ENCODE measurements at places on chromosomes 4 and X.

- no peak for DNase-seq
Observed at GRCh38 chrX:44784241-44784640, 59.6 kb upstream of the DUSP21 start.

- DNase-seq, result no peak
Observed at GRCh38 chrX:155718972-155719586, 106.3 kb upstream of the TMLHE start.

DNA sequence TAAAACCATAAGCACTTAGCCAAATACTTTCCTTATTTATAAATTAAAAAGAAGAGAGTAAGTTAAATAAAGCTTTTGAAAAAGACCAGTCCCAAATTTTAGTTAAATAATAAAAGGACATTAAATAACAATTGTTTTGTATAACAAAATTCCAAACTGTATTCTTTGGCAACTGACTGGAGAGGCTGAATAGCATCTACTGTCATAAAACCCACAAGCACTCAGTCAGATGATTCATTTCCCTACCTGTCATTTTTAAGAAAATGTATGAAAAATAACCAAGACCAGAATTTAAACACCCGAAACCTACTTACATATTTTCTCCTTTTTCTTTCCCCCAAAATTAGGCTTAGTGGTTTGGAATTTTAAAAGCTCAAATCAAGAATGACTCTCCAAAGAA, 32.5 kb upstream of the SMIM10L2A start:
- DNase-seq, result no peak

GRCh38 chrX:37685381-37686359, at the start of gene XK:
Gene XK (plus strand): TSS chrX:37685791. CDS start chrX:37685962, 171 bp downstream.
- DNase-seq, result no peak

DNA sequence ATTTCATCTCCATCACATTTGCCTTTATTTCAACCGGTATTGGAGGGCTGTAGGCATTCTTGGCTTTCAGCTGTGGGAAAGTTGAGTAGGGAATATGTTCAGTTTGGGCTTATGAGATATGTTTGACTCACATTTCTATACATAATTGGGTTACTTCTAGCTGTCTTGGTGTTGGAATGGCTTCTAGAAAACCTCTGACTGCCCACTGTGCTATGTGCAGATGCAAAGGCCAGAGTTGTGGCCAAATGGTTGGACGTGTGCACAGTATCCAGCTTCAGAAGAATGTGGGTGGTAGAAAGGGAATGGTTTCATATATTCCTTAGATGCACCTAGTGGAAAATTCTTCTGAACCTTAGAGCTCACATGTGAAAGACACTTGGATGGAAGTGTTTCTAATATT, 92.6 kb upstream of the H2AZ1 start:
- DNase-seq, result no peak

DNA sequence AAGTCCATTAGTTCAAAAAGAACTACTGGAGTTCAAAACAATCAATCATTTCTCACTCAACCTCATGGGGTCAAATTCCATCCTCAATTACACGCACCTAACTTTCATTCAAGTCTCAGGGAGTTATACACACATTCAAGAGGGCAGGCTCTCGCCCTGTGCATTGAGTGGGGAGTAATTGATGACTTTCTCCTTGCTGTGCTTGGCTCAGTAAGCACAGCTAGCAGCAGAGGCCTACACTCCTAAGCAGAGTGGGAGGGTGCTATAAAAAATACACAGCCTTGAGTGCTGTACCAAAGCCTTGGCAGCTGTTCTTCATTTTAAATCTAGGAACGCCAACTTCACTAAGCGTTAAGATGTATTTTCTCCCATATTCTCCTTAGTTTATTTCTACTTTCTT, 958.3 kb upstream of the ADGRL3 start:
- DNase-seq, result no peak

DNA sequence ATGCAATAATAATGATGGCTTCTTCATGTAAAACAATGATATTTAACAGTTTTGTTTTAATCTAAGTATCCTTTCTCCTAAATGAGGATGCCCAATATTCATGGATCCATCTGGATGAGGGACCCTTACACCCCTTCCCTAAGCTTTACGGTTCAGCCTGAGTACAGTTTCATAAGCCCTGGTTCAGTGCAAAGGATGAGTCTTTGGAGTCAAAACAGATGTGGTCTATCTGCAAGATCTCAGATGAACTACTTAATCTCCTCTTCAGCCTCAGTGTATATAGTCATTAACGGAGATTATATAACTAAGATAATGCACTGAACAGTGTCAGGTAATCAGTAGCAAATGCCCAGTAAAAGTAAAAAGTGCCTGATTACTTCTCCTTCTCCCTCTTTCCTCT, 22.1 kb downstream of the ANXA5 start:
- no peak for DNase-seq

DNA sequence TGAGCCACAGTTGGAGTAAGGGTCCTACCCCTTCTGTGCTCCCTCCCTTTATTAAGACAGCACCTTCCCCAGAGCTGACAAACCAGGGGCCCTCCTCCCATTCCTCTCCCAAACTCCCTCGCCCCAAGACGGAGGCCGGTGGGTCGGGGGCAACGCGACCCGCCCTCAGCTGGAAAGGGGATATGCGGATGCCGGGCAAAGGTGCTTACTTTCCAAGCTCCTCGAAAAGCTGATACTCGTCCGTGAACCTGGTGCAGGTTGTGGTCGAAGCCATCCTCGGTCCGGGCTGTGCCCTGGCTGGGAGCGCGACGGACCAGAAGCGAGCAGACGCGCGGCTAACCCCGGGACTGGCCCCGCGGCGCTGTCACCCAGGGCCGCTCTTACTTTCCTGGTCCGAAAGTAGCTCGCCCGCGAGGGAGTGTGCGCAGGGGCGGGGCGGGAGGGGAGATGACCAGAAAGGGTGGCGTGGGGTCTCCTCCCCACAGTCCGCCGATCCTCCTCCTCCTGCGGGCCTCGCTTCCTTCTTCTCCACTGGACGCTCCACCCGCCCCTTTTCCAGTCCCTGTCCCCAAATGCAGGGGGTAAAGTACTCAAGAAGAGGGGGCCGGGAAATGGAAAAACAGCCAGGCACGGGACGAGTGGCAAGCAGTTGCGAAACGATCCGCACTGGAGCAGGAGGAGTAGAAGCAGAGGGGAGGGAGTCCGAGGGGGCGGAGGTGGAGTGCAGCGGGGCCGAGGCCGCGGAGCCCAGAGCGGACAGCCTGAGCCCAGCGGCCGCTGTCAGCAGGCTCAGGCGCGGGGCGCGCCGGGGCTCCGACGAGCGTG, 531 bp downstream of the CAMK2D start:
- DNase-seq, result peak; percentile 17

DNA sequence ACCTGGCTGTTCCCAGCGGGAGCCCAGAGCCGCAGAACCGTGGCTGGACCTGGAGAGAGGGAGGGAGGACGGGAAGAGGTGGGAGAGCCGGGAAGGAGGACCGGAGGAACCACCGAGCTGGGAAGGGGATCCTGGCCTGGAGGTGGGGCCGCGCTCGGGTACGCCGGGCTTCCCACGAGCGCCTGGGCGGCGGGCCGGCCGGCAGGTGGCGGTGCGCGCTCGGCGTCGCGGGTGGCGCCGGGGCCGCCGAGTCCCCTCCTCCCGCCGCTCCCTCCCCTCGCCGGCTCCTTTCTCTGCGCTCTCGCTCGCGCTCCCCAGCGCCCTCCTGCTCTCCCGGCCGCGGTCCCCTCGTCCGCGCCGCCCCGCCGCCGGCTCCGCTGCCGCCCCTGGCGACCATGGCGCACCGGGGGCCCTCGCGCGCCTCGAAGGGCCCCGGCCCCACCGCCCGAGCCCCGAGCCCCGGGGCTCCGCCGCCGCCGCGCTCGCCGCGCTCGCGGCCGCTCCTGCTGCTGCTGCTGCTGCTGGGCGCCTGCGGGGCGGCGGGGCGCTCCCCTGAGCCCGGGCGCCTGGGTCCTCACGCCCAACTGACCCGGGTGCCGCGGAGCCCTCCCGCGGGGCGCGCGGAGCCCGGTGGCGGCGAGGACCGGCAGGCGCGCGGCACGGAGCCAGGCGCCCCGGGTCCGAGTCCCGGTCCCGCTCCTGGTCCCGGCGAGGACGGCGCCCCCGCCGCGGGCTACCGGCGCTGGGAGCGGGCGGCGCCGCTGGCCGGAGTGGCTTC, at the start of gene SORCS2:
TSS of gene SORCS2 (plus strand) at position 287 of the 778 bp plus-strand sequence.
- DNase-seq, result no peak

DNA sequence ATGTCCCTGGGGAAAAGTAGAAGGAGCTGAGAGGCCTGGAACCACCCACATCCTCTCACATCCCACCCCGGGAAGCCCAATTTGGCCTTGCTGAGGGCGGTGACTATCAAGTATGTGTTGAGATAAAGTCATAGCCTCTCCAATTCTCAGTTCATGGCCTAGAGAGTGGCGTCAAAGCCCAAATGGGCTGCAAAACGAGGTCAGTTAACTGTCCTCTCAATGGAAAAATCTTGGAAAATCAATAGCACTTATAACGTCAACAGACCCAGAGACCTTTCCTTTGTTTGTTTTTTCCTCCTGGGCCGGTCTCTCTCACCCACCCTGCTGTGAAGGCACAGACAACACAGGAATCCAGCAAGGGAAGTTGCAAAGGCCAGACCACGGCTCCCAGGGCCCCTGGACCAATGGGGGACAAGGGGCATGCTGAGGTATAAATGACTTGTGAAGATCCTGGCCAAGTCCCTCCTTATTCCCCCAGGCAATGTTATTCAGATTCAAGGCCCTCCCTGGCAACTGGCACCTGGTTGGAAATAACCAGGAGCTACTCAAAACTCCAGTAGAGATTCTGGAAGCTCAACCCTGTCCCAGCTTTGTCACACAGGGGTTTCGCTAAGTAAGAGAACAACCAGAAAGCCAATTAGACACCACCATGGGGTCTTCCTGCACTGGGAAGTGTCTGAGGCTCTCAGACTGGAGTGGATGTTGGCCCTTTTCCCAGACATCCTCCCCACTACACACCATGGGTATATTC, 38.6 kb downstream of the TSC22D3 start:
- DNase-seq, result no peak

- no peak for DNase-seq
Observed at GRCh38 chrX:30661228-30661627, 8.0 kb downstream of the GK start.

- DNase-seq, result no peak
Observed at GRCh38 chr4:52010986-52011385, 9.2 kb downstream of the LRRC66 start.

GRCh38 chr4:22181736-22182135, 233.2 kb upstream of the KCNIP4 start:
- DNase-seq, result no peak

- no peak for DNase-seq
Observed at GRCh38 chr4:84878546-84878945, 87.9 kb downstream of the WDFY3 start.

DNA sequence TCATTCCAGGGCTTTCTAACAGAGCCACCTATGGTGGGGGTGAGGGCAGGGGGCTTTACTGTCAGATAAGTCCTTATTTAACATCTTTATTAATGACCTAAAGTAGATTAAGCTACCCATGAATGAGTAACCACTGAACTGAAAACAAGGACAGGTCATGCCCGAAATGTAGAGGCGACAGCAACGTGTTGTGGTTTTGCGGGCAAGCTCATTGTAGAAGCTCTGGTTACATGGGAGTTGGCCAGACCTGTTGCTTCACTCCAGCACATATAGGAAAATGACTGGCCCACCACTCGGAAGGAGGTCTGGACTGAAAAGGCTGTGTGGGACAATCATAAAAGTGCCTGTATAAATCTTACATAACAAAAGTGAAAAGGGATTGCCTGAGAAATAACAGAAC, 109.6 kb upstream of the NDP start:
- no peak for DNase-seq

GRCh38 chrX:108203540-108203939, 112.0 kb downstream of the ATG4A start:
- no peak for DNase-seq

- no peak for DNase-seq
Observed at GRCh38 chr4:1953335-1953734, 55.4 kb downstream of the NELFA start.

- DNase-seq, result no peak
Observed at GRCh38 chr4:10153161-10153560, 36.6 kb upstream of the WDR1 start.

DNA sequence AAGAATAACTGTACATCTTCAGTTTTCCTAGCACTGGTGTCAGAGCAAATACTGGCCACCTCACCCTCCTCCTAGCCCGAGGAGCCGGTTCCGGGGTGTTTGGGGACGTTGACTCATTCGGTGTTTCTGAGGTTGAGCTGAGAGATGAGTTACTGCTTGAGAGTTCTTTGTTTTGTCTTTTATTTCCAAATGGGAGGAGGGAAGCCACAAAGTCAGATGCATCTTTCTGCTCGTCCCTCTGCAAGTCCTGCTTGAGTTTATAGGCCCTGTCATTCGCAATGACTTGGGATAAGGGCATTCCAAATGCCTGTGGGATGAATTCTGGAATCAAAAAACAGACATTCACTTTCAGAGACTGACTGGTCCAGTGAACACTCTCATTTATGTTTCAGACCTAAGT, 77.5 kb downstream of the HCCS start:
- no peak for DNase-seq

GRCh38 chrX:17098516-17099247, 152.2 kb downstream of the REPS2 start:
- no peak for DNase-seq

- no peak for DNase-seq
Observed at GRCh38 chr4:169582203-169582602, 30.2 kb downstream of the NEK1 start.

- DNase-seq, result no peak
Observed at GRCh38 chr4:153465615-153466080, 512 bp upstream of the TMEM131L start.

DNA sequence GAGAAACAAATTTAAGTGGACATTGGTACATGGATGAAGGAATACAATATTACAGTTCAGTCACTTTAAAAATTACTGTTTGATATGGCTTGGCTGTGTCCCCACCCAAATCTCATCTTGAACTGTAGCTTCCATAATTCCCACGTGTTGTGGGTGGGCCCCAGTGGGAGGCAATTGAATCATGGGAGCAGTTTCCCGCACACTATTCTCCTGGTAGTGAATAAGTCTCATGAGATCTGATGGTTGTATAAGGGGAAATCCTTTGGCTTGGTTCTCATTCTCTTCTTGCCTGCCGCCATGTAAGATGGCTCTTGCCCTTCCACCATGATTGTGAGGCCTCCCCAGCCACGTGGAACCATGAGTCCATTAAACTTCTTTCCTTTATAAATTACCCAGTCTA, 804.2 kb upstream of the FRG1 start:
- no peak for DNase-seq

DNA sequence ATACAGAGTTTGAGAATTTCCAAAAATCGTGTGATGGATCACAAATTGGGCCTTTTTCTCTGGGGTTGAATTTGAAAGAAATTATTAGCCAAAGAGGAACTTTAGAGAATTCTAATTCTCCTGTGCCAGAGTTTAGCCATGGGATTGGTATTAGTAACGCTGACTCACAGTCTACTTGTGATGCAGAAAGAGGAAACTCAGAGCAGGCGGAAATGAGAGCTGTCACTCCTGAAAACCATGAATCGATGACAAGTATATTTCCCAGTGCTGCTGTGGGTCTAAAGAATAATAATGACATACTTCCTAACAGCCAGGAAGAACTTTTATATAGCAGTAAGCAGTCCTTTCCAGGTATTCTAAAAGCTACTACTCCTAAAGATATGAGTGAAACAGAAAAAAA, 64.9 kb downstream of the N4BP2 start:
- no peak for DNase-seq

- no peak for DNase-seq
Observed at GRCh38 chrX:46381630-46382029, 163.6 kb downstream of the ZNF674 start.

Measured in stimulated activated CD8-positive, alpha-beta memory T cell treated with anti-CD3 and anti-CD28 coated beads, Interleukin-4, amount 100 ng/mL, for 4 hours (primary cell).